ENCODE measurements at places on chromosomes 7 and 10. TPM values are rescaled to one million over a fixed set of nuclear protein-coding genes. Genes with fewer than 3 reads are reported as not detected.

DNA sequence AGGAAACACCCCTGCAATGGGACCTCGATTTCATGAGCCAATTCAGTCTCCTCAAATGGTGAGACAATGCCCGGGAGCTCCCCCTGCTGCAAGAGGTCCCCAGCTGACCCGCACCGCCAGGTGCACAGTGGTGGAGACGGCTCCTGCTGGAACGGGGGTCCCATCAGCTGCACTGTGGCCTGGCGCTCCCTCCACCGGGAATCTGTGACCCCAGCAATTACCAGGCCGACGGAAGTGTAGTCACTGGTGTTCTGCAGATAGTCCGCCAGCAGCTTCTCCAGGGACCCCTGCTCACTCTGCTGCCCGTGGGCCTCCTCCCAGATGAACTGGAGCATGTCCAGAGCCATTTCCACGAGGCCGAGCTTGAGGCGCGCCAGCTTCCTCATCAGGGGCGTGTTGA, 64.9 kb upstream of the NKX6-2 start:
- DNase-seq: peak; percentile 5

DNA sequence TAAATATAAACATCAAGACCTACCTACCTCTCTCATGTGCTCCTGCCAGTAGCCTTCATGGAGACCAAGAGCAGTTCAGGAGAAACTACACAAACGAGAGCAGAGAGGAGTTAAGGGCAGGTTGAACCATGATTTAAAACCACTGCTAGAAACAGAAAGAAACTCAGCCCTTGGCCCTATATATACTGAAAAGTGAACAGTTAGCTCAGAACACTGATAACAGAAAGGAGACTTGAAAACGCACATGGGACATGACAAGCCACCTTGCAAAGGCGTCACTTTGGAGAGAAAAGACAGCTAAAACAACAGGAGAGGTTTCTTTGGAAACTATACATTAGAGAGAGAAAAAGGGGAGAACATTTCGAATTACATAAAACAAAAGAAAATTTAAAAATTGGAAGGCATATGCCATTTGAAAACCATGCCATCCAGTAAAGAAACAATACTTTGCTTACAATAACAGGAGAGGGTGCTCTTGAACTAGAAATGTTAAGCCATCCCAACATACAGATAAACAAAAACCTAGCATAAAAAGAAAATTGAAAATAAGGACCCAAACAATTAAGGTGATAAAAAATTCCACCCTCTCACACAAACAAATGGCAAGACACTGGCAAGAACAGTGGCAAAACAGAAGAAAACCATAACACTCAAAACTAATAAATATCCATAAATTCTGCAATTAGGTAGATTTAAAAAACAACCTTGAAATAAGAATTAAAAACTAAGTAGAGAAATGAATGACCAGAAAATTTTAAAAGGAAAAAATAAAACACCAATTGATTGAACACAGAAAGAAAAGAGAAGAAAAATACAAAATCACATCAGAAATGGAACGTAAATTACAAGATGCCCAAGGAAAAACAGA, 232.7 kb downstream of the IMMP2L start:
- no peak for DNase-seq

Gene DKK1
- not detected for total RNA-seq

GRCh38 chr10:122078965-122079795, 90.2 kb downstream of the TACC2 start:
- no peak for DNase-seq

- DNase-seq: no peak
Measured at GRCh38 chr7:152011860-152012259, 13.6 kb upstream of the GALNT11 start.

GRCh38 chr10:30494558-30494957, 60.6 kb downstream of the MAP3K8 start:
- no peak for DNase-seq

- no peak for DNase-seq
Measured at GRCh38 chr10:102770108-102770482, 26.3 kb downstream of the WBP1L start.

Gene C7orf57
- not detected for total RNA-seq

Gene SRRM3
- total RNA-seq: 1.1 TPM

Gene CYCS
- 32.4 TPM for total RNA-seq

- no peak for DNase-seq
Measured at GRCh38 chr10:100810091-100810834, 64.9 kb downstream of the PAX2 start.

- DNase-seq: no peak
Measured at GRCh38 chr10:124150189-124150806, 56.9 kb upstream of the CHST15 start.

DNA sequence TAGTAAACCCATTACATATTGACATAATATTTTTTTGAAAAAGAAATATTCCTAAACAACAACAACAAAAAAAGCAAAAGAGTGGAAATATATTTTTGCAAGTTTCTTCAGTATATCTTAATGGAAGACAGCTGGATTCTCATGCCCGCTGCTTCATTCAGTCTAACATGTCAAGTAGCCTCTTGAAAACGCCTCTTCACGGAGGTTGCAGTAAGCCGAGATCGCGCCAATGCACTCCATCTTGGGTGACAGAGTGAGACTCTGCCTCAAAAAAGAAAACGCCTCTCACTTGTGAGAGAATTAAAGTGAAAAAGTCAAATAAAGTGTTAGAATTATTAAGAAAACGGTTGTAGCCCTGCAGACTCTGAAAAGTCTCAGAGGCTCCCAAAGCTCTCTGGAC, 1.3 kb downstream of the CUTC start:
- no peak for DNase-seq

Gene APBB1IP
- 6.4 TPM for total RNA-seq

Gene NFE2L3
- total RNA-seq: 1.4 TPM

DNA sequence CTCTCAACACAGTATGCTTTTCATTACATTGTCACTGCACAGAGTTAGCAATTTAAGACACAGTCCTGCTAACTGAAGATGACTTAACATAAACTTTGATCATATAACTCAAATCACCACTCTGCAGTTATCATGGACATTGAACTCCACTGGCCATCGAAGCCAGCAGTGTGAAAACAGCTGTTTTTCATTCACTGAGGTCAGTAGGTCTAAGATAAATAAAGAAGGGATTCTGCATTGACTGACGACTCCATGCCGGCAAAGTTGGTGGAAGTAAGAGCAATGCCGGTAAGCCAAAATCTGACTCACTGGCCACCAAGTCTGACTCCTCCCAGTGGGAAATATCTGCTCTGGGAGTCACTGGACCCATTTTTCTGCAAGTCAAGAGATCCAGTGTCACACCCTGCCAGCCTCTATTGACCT, 449.9 kb upstream of the ANKRD30A start:
- DNase-seq: no peak

DNA sequence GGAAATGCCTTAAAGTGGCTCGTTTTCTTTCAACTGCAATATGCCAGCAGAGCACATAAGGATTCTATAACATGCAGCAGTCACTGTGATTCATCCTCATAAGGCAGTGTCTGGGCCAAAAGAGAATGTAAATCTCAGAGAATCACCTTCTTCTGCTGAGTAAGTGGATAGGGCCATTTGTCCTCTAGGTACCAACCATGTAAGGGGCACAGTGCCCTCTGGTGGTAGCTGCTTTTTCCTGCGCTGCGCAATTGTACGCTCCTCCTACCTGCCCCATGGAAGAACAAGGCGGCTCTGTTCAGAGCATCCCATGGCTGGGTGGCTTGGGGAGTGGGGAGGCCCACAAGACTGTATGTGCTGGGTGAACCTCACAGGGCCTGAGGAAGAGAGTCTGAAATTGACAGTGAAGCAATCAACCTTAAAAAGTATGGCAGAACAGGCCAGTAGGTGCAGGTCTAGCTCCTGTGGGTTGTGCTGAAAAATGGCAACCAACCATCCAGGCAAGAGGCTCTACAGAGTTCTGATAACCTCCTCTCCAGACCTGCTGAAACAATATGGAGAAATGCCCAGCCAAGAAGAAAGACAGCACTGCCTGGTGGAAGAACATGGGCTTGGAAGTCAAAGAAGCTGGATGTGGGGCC, 78.6 kb upstream of the C10orf90 start:
- peak; percentile 67 for DNase-seq

DNA sequence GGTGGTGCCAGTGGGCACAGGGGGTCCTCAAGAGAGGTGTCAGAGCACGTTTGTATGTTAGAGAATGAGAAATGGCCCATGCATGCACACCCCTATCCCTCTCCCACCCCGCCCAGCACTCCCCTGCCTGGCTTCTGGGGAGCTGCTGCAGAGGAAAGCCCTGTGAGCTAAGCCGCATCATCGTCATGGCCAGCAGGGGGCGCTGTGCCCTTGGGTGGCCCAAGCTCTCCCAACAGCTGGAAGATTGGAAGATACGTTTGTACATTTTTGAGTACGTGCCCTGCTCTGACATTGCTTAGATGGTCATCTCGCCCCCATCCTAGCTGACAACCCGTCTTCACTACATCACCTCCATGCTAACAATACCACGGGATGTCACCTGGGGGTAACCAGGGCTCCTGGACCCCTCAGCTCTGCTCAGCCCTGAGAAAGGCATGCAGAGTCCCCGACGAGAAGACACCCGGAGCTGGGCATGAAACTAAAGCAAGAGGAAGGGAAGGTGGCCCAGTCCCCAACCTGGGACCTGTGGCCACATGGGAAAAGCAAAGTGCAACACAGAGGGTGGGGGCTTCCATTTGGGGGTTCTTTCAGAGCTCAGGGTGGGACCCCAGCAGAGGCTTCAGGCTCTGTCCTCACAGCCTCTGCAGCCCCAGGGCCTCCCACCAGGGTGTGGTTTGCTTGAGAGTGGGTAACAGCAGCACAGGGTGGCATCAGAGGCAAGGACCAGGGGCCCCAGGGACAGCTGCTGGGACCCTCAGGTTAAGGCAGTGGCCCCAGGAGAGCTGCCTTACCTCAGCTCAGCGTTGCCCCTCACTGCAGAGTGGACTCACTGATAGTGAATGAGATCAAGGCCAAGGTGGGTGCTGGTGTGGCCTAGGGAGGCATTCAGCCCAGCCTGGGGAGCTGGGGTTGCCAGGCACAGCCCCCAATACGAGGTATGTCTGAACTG, 136.6 kb downstream of the PTPN20 start:
- DNase-seq: peak; percentile 83

Measured in transverse colon (tissue), 4 donors.